SJCRH30 (cell line): ENCODE measurements at places on chromosomes 12 and 14. TPM values are rescaled to one million over a fixed set of nuclear protein-coding genes. Genes with fewer than 3 reads are reported as not detected.

GRCh38 chr12:62670986-62671720, 204.5 kb downstream of the MON2 start:
- H3K27me3 ChIP-seq, result no peaks in the 10 kb centered on the region
- no peak overlapping the region for H3K27ac ChIP-seq
- H3K36me3 ChIP-seq, result no peaks in the 10 kb centered on the region
- no peak for DNase-seq

GRCh38 chr12:121668750-121669520, 519 bp downstream of the MORN3 start:
- H3K4me3 ChIP-seq, result no peak overlapping the region
- peaks cover 6% of the 10 kb centered on the region; the same call in 1 of the 2 replicates for H3K4me1 ChIP-seq
- no peaks in the 10 kb centered on the region for H3K36me3 ChIP-seq
- H3K27ac ChIP-seq, result no peak overlapping the region
- no peaks in the 10 kb centered on the region for H3K27me3 ChIP-seq

DNA sequence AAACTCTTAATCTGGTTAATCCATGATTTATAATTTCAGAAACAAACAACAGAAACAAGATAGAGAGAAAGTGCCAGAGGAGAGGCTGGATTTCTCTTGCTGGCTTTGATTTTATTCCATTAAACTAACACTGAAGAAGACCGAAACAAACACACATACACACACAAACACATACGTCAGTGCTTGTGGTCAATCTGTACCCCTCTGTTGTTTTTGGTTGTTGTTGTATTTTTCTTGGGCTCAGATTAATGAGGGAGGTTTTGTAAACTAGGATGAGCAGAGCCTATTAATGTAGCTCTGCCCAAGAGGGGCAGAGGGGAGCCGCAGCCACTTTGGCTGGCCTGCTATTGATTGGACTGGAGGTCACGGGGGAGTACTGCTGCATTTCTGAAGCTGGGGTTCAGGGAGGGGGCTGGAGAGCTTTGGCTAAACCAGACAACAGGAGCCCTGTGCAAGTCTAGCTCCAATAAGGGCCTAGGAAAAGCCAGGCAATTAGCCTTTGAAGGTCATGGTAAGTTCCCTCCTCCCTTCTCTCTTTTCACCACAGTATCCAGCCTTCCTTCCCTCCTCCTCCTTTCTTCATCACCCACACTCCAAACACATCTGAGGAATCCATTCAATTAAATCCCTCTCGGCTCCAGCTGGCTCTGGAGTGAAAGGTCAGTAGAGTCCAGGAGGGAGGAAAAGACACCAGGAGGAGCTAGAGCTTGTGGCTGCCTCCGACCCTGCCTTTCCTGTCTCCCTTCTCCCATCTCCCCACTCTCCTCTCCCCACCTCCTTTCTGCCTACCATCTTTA, 344.1 kb upstream of the LMO3 start:
- DNase-seq, result peak; percentile 15
- H3K27me3 ChIP-seq, result no peaks in the 10 kb centered on the region
- H3K27ac ChIP-seq, result no peak overlapping the region

GRCh38 chr14:61178226-61179060, 102.7 kb downstream of the TMEM30B start:
- peak; percentile 47 for DNase-seq
- no peaks in the 10 kb centered on the region for H3K27me3 ChIP-seq
- no peaks in the 10 kb centered on the region for H3K36me3 ChIP-seq
- H3K4me1 ChIP-seq, result peaks cover 47% of the 10 kb centered on the region
- H3K27ac ChIP-seq, result peak overlapping the region; percentile 76

DNA sequence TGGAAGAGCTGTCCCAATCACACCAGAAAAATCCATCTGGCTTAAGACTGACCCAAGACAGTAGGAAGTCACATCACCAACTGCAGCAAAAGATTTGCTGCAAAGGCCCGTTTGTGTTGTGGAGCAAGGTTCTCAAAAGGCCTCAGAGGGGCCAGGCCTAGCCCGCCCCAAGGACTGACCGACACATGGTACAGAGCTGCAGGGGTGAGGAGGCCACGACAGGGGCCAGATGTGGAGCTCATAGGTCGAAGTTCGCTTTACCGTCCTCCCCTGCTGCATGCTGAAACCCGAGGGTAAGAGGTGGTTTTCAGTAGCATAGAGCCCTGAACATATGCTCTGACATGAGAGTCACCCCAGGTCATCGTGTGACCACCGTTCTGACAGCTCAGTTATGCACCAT, 35.5 kb downstream of the PLBD1 start:
- no peaks in the 10 kb centered on the region for H3K4me1 ChIP-seq
- H3K4me3 ChIP-seq, result no peak overlapping the region
- H3K27me3 ChIP-seq, result no peaks in the 10 kb centered on the region
- DNase-seq, result no peak

- no peak overlapping the region for H3K27ac ChIP-seq
- no peaks in the 10 kb centered on the region for H3K36me3 ChIP-seq
- H3K4me3 ChIP-seq, result no peak overlapping the region
- no peak for DNase-seq
Observed at GRCh38 chr14:48580692-48581091, 905.3 kb upstream of the MDGA2 start.

GRCh38 chr14:71648725-71649124, 283.5 kb upstream of the RGS6 start:
- H3K36me3 ChIP-seq, result no peaks in the 10 kb centered on the region; the same call in 1 of the 2 replicates
- H3K27ac ChIP-seq, result no peak overlapping the region
- H3K27me3 ChIP-seq, result no peaks in the 10 kb centered on the region
- H3K4me3 ChIP-seq, result no peak overlapping the region
- H3K4me1 ChIP-seq, result no peaks in the 10 kb centered on the region

GRCh38 chr14:63343878-63344277, 25.1 kb upstream of the GPHB5 start:
- H3K27ac ChIP-seq, result no peak overlapping the region
- no peaks in the 10 kb centered on the region for H3K27me3 ChIP-seq
- H3K4me3 ChIP-seq, result no peak overlapping the region

DNA sequence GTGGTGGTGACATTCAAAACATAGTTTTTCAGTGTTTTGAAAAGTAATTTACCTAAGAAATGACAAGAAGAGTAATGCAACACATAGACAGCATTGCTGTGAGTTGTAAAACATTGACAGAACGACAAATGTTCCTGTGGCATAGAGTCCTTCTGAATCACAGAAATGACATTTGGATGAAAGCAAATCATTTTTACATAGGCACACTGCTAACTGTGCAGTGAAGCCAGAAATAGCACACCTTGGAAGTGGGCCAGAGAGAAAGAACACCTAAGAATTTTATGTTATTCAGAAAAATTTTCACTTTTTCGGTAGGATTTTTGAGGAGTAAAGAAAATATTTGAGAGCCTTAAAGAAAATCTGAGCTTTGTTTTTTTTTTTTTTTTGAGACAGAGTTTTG, 100.6 kb downstream of the ANO4 start:
- H3K27ac ChIP-seq, result no peak overlapping the region
- no peaks in the 10 kb centered on the region for H3K27me3 ChIP-seq
- H3K36me3 ChIP-seq, result no peaks in the 10 kb centered on the region
- DNase-seq, result no peak

DNA sequence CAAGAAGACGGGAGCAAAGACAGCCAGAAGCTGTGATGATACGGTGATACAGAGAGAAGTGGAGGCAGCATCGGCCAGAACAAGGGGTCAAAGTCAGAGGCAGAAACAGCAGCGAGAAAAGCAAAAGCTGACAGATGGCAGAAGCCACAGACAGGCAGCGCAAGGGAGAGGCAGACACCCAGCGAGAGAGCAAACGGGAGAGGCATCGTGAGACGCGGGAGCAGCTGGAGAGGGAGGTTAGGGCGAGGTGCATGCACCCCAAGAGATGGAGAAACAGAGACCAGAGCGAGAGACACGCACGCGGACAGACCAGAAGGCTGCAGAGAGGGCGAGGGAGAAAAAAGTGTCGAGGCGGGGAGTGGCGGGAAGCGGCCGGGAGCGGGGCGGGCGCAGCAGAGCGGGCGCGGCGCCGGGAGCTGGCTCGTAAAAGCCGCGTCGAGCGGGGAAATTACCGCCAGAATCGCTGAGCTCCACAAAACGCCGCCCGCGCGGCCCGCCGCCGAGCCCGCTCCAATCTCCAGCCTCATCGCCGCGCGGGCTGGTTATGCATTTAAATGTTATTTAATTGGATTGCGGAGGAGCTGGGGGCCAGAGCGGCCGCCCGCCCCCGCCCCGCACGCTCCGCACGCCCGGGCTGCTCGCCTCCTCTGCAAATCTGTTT, 15.6 kb downstream of the SMUG1 start:
- DNase-seq, result peak; percentile 67
- no peak overlapping the region for H3K27ac ChIP-seq
- no peaks in the 10 kb centered on the region for H3K36me3 ChIP-seq
- H3K4me3 ChIP-seq, result peak overlapping the region; percentile 48
- peaks cover 6% of the 10 kb centered on the region; the same call in 1 of the 2 replicates for H3K4me1 ChIP-seq

GRCh38 chr14:92952481-92953298, 29.7 kb downstream of the CHGA start:
- no peak overlapping the region for H3K27ac ChIP-seq
- H3K36me3 ChIP-seq, result peaks cover 24% of the 10 kb centered on the region
- H3K4me1 ChIP-seq, result peaks cover 14% of the 10 kb centered on the region
- H3K27me3 ChIP-seq, result no peaks in the 10 kb centered on the region
- DNase-seq, result no peak

DNA sequence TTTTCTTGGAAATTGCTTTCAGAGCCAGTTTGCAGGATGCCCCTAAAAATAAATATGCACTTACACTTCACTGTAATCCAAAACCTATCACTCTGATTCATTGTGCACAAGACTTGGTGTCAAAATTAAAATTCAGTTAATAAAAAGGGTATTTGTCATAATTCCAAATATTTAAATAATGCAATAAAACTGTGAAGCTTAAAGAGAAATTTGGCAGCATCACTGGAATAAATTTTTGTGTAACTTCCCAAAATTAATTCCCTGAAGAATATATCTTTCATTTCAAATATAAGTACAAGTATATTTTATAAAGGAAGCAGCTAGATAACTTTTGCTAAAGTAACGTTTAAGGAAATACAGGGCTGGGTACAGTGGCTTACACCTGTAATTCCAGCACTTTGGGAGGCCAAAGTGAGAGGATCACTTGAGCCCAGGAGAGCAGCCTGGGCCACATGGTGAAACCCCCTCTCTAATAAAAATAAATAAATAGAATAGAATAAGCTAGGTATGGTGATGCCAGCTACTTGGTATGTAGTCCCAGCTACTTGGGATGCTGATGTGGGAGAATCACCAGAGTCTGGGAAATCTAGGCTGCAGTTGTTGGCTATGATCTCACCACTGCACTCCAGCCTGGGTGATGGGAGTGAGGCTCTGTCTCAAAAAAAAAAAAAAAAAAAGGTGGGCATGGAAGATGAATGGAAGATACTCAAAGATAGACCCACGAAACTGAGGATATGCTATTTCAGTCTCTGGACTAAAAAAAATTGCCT, 233.8 kb downstream of the FBXL14 start:
- peak; percentile 27 for DNase-seq
- H3K4me1 ChIP-seq, result peaks cover 24% of the 10 kb centered on the region
- no peaks in the 10 kb centered on the region for H3K27me3 ChIP-seq
- H3K36me3 ChIP-seq, result no peaks in the 10 kb centered on the region

GRCh38 chr12:110501399-110501751, 536 bp downstream of the VPS29 start:
- H3K27ac ChIP-seq, result peak overlapping the region; percentile 85
- peaks cover 6% of the 10 kb centered on the region; the same call in 1 of the 2 replicates for H3K4me1 ChIP-seq
- peak; percentile 55 for DNase-seq
- H3K4me3 ChIP-seq, result peak overlapping the region; percentile 95
- H3K27me3 ChIP-seq, result no peaks in the 10 kb centered on the region

- DNase-seq, result peak; percentile 54
- no peak overlapping the region for H3K27ac ChIP-seq
- H3K4me3 ChIP-seq, result no peak overlapping the region
Observed at GRCh38 chr12:102879144-102879763, 37.8 kb downstream of the PAH start.

DNA sequence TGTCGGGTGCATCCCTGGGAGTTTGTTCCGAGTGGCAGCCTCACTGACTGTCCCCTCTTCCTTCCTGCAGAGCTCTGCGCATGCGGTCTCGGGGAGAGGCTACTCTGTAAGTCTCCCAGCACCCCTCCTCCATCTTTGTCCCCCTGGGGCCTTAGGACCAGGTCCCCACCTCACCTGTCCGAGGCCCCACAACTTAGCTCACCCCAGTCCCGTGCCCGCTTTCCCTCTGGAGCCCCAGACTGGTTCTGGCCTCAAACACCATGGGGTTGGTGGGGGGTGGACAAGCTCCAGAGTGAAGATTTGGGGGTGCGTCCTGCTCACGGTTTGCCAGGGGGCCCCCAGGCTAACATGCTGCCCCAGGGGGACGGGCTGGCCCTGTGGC, 37.9 kb downstream of the FBRSL1 start:
- H3K27me3 ChIP-seq, result no peaks in the 10 kb centered on the region
- H3K4me3 ChIP-seq, result no peak overlapping the region
- no peak for DNase-seq
- H3K27ac ChIP-seq, result no peak overlapping the region

GRCh38 chr12:5996459-5996858, 51.4 kb upstream of the ANO2 start:
- no peaks in the 10 kb centered on the region for H3K36me3 ChIP-seq
- DNase-seq, result no peak
- H3K27ac ChIP-seq, result no peak overlapping the region
- no peaks in the 10 kb centered on the region for H3K4me1 ChIP-seq
- peaks cover 5% of the 10 kb centered on the region for H3K27me3 ChIP-seq
- no peak overlapping the region for H3K4me3 ChIP-seq

DNA sequence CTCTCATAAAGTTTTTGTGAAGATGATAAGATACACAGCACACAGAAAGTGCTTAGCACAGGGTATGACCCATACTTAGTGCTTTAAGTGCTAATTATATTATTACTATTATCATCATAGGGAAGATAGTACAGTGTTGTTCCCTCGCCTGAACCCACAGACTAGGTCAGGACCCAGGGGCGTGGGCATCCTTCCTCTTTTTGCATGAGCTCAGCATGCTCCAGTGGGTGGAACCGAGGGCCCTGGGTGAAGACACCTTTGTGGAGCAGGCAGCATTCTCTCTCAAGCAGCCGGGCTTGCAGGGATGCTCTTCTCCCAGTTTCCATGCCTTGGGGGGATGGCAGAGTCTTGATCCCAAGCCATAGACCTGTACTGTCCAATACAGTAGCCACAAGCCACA, 34.8 kb downstream of the CRACR2A start:
- DNase-seq, result no peak
- H3K27ac ChIP-seq, result no peak overlapping the region
- no peak overlapping the region for H3K4me3 ChIP-seq
- no peaks in the 10 kb centered on the region for H3K4me1 ChIP-seq
- H3K27me3 ChIP-seq, result no peaks in the 10 kb centered on the region
- H3K36me3 ChIP-seq, result no peaks in the 10 kb centered on the region

The TCL1B gene
- total RNA-seq, result not detected in 2 replicates

The NUP107 gene
- total RNA-seq, result 149 and 150 TPM in 2 replicates

The ARHGDIB gene
- 1.2 and 2.4 TPM in 2 replicates for total RNA-seq

The GALNT4 gene
- 4.5 and 4.7 TPM in 2 replicates for total RNA-seq

The B4GALNT3 gene
- total RNA-seq, result 29.5 and 33.0 TPM in 2 replicates

The NDRG2 gene
- total RNA-seq, result 4.9 and 5.8 TPM in 2 replicates

The NTS gene
- total RNA-seq, result not detected in 2 replicates

The PGF gene
- total RNA-seq, result 115 and 120 TPM in 2 replicates

The ADAM21 gene
- total RNA-seq, result 0.15 and 0.67 TPM in 2 replicates
